ENCODE measurements at places on chromosomes 16 and 17.

DNA sequence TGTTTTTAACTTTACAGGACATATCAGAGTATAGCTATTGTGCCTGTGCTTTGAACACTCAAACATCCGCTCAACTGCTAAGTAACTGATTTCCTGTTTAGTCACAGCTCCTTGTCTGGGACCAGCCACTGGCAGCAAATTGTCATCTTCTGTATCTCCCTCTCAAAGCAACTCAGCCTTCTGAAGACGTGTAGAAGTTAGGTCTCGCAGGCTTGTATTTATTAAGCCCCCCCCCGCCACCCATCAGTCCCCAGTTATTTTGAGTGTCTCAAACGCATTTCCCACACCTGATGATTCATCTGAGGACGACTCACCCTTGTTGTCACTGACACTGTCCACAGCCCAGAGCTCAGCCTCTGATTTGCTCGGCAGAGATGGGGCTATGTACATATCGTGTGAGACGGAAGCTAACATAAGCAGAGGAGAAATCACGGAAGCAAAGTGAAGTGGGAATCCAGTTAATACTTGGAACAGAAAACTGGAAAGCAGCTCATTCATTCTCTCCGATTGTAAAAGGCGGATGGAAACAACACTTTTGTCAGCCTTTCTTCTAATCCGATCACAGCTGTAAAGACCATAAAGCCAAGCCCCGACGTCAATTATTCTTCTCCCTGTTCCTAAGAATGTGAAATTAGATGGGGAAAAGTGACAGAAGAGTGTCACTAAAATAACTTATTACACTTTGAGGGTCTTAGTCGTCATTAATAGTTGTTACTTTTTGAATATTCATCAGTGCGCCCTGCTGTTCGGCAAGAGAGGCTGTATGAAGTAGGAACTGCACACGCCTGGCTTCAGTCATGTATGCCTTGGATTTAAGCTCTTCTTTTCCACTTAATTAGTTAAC, 64.2 kb downstream of the PITPNC1 start:
- DNase-seq: peak; percentile 43

GRCh38 chr16:10333321-10334032, 52.4 kb upstream of the ATF7IP2 start:
- no peak for DNase-seq

DNA sequence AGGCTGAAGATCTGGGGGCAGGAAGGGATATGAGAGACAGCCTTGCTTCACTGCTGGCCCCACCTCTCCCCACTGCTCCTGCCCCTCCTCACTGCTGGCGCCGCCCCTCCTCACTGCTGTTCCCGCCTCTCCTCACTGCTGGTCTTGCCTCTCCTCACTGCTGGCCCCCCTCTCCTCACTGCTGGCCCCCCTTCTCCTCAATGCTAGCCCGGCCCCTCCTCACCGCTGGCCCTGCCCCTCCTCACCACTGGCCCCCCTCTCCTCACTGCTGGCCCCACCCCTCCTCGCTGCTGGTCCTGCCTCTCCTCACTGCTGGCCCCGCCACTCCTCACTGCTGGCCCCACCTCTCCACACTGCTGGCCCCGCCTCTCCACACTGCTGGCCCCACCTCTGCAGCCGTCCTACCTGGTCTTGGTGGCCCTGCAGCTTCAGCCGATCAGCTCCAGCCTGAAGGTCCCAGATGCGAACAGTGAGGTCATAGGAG, 9.5 kb upstream of the PAM16 start:
- no peak for DNase-seq

DNA sequence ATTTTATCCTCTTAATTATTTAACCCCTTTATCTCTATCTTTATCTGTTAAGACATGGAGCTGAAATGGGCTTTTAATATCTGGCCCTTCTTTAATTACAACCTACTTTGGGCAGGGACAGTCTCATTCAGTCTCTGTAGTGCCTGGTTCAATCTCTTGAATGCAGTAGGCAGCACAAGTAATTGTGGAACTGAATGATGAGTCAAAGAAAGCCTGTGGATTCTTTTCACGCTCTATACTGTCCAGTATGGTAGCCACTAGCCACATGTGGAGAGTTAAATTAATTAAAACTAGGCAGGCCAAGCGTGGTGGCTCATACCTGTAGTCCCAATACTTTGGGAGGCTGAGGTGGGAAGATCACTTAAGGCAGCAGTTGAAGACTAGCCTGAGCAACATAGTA, 9.3 kb downstream of the BPTF start:
- DNase-seq: no peak

All from stimulated activated CD8-positive, alpha-beta memory T cell treated with anti-CD3 and anti-CD28 coated beads, Interleukin-4, amount 100 ng/mL, for 24 hours (primary cell).